Activated CD4-positive, alpha-beta T cell treated with anti-CD3 and anti-CD28 coated beads, Interleukin-2, amount 50 U/mL, for 4 hours (primary cell): ENCODE measurements at places on chromosomes 4 and X.

GRCh38 chrX:46642145-46642544 lies 68.6 kb downstream of the CHST7 start:
- no peak for DNase-seq

DNA sequence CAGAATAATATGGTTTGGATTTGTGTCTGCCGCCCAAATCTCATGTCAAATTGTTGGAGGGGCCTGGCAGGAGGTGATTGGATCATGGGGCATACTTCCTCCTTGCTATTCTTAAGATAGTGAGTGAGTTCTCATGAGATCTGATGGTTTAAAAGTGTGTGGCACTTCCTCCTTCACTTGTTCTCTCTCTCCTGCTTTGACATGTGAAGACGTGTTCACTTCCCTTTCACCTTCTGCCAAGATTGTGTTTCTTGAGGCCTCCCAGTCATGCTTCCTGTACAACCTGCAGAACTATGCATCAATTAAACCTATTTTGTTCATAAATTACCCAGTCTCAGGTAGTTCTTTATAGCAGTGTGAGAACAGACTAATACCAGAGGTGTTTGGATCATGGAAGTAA lies 325.7 kb upstream of the GIMD1 start:
- no peak for DNase-seq

- no peak for DNase-seq
Measured at GRCh38 chr4:138103597-138104283, 138.4 kb downstream of the SLC7A11 start.

DNA sequence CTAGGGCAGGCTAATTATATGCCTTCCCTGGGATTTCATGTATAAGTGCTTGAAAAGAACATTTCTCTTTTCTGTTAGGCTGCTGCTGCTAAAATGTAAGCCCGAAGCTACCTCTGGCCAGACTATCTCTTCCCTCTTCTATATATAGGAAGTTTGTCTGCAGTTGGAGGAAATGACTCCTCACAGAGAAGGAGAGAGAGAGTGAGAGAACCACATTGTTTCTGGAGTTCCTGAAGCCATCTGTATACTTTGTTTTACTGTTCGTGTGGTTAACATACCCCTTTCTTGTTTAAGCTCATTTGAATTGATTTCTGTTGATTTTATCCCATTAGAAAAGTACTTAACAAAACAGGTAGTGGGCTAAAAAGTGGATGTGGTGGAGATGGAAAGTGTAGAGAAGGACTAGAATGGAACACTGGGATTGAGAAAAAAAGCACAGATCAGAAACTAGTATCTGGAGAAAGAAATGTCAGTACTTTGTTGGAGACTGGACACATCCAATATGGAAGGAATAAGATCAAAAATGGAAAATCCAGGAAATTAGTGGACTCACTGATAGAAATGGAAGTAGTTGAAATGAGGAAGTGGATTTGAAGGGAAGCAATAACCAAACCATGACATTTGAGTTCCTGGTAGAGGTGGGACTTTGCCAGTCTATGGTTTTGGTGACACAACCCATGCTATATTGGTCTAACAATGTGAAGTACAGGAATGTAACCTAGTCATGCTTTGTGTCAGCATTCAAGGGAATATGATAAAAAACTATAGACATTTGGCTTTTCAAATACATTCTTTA lies 112.6 kb downstream of the TMA16 start:
- no peak for DNase-seq

- DNase-seq = no peak
Measured at GRCh38 chrX:41442824-41443550, 4.2 kb upstream of the NYX start.

DNA sequence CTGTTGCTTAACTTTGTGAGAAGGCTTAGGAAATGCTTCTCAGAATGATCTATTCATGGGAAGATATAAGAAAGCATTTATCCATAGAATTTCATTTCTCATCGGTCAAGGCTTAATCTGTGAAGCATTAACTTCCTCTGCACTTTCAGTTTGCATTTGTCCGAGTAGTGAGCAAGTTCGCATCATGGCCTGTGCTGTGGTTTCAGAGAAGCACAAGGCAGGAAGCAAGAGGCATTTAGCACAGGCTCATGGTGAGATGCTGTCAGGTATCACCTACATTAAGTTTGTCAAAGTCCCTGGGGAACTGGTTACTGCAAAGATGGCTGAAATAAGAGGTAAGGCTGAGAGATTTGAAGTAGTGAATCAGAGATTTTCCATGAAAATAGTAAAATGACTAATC lies 244.9 kb downstream of the NAP1L3 start:
- no peak for DNase-seq

- DNase-seq = no peak
Measured at GRCh38 chr4:8047837-8048678, 108.4 kb upstream of the AFAP1 start.
